ENCODE measurements at places on chromosomes 5 and 9. TPM values are rescaled to one million over a fixed set of nuclear protein-coding genes. Genes with fewer than 3 reads are reported as not detected.

- DNase-seq, result no peak
- peaks cover 8% of the 10 kb centered on the region for H3K4me1 ChIP-seq
- H3K4me3 ChIP-seq, result no peak overlapping the region
- no peak overlapping the region for H3K27ac ChIP-seq
- H3K27me3 ChIP-seq, result no peaks in the 10 kb centered on the region
These were observed 412.1 kb downstream of the TMEM38B start for GRCh38 chr9:106106396-106106795.

- H3K4me3 ChIP-seq, result no peak overlapping the region
- no peaks in the 10 kb centered on the region for H3K27me3 ChIP-seq
- H3K4me1 ChIP-seq, result peaks cover 14% of the 10 kb centered on the region
- H3K27ac ChIP-seq, result no peak overlapping the region
- DNase-seq, result no peak
- no peaks in the 10 kb centered on the region for H3K36me3 ChIP-seq
These were observed 43.3 kb upstream of the SSBP2 start for GRCh38 chr5:81794226-81794625.

GRCh38 chr9:34311499-34312185, 17.4 kb downstream of the KIF24 start:
- H3K27ac ChIP-seq, result no peak overlapping the region
- H3K36me3 ChIP-seq, result no peaks in the 10 kb centered on the region
- peaks cover 9% of the 10 kb centered on the region for H3K4me1 ChIP-seq
- H3K4me3 ChIP-seq, result no peak overlapping the region
- no peak for DNase-seq
- no peaks in the 10 kb centered on the region for H3K27me3 ChIP-seq

DNA sequence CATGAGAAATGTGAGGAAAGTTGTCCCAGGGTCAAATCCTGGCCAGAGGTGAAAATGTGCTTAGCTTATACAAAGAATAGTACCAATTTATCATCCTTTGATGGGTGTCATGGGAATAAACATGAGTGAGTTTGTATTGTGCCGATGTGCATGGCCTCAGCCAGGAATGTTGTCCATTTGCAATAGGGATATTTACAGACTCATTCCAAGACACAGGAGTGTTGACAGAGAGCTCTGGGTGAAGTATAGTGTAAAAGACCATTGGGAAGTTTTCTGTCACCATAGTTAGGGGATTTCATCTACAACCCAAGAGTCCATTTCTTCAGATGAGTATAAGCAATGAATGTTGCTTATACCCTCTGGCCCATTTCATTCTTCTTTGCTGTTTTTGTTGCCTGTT, 160.1 kb downstream of the DMAC1 start:
- no peaks in the 10 kb centered on the region for H3K4me1 ChIP-seq
- DNase-seq, result no peak
- H3K27ac ChIP-seq, result no peak overlapping the region
- H3K27me3 ChIP-seq, result no peaks in the 10 kb centered on the region

DNA sequence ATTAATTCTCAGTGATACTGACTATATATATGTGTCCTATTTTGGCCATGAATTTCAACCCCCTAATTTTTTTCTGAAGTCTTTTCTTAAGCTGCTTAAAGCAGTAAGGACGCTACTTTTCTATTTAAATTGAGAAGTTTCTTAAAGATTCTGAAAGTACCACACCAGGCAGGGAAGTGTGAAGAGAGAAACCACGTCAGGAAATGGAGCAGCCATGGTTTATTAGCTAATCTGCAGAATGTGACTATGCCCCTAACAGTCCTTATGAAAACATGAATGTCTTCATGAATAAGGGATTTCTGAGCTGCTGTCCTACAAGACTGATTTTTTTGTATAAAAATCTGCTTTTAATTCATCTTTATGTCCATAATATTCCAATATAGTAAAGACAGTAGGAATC, 1724.3 kb upstream of the C9orf72 start:
- H3K27me3 ChIP-seq, result no peaks in the 10 kb centered on the region
- no peak overlapping the region for H3K4me3 ChIP-seq
- H3K27ac ChIP-seq, result no peak overlapping the region
- no peaks in the 10 kb centered on the region for H3K4me1 ChIP-seq

- no peak overlapping the region for H3K27ac ChIP-seq
- H3K36me3 ChIP-seq, result no peaks in the 10 kb centered on the region
- no peaks in the 10 kb centered on the region for H3K27me3 ChIP-seq
- no peaks in the 10 kb centered on the region for H3K4me1 ChIP-seq
These were observed 138.9 kb upstream of the KLF4 start for GRCh38 chr9:107628444-107628843.

- peaks cover 36% of the 10 kb centered on the region for H3K36me3 ChIP-seq
- no peak overlapping the region for H3K4me3 ChIP-seq
- DNase-seq, result peak; percentile 45
- no peaks in the 10 kb centered on the region for H3K27me3 ChIP-seq
- no peaks in the 10 kb centered on the region for H3K4me1 ChIP-seq
These were observed 29.7 kb downstream of the TEX10 start for GRCh38 chr9:100322954-100323536.

GRCh38 chr5:127518319-127518621, 830 bp downstream of the PRRC1 start:
- DNase-seq, result no peak
- no peaks in the 10 kb centered on the region for H3K36me3 ChIP-seq
- H3K27ac ChIP-seq, result no peak overlapping the region
- peaks cover 16% of the 10 kb centered on the region for H3K4me1 ChIP-seq

DNA sequence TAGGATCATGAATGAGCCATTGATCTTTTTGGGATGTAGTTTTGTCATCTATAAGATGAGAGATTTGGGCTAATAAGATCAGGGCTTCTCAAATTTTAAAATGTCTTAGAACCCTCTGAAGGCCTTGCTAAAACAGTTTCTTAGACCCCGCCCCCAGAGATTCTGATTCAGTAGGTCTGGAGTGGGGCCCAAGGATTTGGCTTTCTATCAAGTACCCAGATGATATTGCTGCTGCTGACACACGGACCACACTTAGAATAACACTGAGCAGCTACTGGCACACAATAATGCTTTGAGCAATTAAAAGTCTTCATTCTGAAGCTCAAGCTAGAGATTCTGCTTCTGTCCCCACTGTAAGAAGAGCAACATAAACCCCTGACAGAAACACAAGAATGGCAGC, 216.7 kb downstream of the SMARCA2 start:
- no peaks in the 10 kb centered on the region for H3K27me3 ChIP-seq
- H3K27ac ChIP-seq, result no peak overlapping the region
- H3K36me3 ChIP-seq, result no peaks in the 10 kb centered on the region
- no peak for DNase-seq
- no peaks in the 10 kb centered on the region for H3K4me1 ChIP-seq
- H3K4me3 ChIP-seq, result no peak overlapping the region

GRCh38 chr5:158940977-158941376, 158.7 kb downstream of the EBF1 start:
- no peak overlapping the region for H3K27ac ChIP-seq
- H3K4me3 ChIP-seq, result no peak overlapping the region
- no peak for DNase-seq
- no peaks in the 10 kb centered on the region for H3K36me3 ChIP-seq

- peaks cover 7% of the 10 kb centered on the region for H3K4me1 ChIP-seq
- H3K27ac ChIP-seq, result no peak overlapping the region
- peak overlapping the region; percentile 19 for H3K4me3 ChIP-seq
- H3K36me3 ChIP-seq, result no peaks in the 10 kb centered on the region
These were observed 335.9 kb downstream of the MSX2 start for GRCh38 chr5:175060257-175060656.

DNA sequence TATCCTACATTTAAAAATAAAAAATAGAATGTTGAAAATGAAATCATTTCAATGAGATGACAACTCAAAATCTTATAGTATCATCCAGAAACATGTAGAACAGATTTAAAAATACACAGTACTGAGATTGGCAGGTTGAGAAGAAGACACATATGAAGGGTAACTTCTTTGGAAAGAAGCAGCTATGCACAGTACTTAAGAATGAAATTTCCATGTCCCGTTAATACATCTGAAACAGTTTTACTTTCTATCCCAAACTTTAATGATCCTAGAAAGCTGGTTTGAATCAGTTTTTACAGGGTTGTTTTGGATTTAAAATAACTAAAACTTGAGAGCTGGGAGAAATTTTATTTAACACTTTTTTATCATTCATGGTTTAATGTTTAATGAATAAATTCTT, 36.0 kb upstream of the ARRDC3 start:
- H3K27me3 ChIP-seq, result no peaks in the 10 kb centered on the region
- H3K27ac ChIP-seq, result no peak overlapping the region
- no peak for DNase-seq
- H3K4me1 ChIP-seq, result peaks cover 7% of the 10 kb centered on the region
- H3K36me3 ChIP-seq, result no peaks in the 10 kb centered on the region

DNA sequence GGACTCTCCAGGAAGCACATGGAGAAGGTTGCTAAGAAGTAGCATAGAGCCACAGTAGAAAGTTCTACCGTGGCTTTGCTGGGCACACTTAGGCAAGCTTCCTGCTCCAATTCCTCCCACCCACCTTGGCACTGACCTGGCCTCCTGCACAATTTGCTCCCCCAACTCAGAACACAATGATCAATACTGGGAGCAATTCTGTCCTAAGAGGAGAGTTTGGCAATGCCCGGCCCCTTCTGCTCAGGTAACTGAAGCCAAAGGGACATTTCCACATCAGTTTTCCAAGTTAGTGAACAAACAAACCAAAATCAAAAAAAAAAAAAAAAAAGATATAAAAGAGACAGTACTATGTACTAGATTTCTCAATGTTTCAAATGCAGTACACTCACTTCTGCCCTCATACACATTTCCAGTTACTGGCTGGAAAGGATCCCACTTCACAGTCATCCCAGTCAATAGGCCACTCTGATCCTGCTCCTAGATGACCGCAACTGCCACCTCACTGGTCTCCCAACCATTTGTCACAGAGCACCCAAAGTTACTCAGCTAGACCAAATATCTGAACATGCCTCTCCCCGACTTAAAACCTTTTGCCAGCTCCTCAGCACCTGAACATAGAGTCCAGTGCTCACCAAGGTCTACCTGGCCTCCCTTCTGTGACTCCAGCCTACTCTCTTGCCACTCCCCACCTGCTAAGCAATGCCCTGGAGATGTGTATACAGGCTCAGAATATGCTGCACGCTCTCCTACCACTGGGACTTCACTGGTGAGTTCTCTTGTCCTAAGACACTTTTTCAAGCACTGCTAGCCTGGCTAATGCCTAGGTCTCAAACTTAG, 21.3 kb downstream of the ABCA1 start:
- H3K4me1 ChIP-seq, result peaks cover 33% of the 10 kb centered on the region
- no peak overlapping the region for H3K27ac ChIP-seq
- H3K36me3 ChIP-seq, result no peaks in the 10 kb centered on the region
- no peak overlapping the region for H3K4me3 ChIP-seq

GRCh38 chr5:165913059-165913458, 2378.4 kb upstream of the WWC1 start:
- DNase-seq, result no peak
- no peaks in the 10 kb centered on the region for H3K36me3 ChIP-seq
- no peaks in the 10 kb centered on the region for H3K4me1 ChIP-seq

DNA sequence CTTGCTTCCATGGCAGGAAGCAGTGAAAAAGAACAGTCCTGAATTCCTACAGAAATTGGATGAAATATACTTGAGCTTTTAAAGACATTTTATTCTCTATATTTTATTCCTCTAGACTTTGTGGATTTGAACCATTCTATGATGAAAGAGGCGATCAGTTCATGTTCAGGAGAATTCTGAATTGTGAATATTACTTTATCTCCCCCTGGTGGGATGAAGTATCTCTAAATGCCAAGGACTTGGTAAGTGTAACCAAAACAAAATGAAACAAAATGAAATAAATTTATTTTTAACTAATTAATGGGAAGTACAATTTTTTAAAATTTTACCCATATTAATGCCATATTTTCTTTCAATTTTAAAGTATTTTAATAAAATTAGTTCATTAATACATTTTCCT, 34.1 kb downstream of the STARD4 start:
- no peak for DNase-seq
- H3K27ac ChIP-seq, result no peak overlapping the region
- H3K4me3 ChIP-seq, result no peak overlapping the region
- no peaks in the 10 kb centered on the region for H3K36me3 ChIP-seq

DNA sequence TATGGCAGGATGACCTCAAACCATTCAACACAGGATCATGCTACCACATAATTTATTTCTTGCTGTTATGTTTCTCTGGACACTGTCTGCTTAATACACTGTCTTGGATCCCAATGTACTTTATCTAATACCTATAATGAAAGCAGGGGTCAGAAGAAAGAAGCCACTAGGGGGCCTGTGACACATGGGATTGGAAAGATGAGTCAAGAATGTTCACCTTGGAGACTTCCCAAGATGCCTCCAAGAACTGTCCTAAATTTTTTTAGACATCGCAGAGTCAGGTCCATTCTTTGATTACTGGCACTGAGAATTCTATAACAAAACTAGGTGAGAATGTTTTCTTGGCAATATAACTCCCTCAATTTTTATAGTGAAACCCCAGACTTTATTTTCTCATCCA, 305.8 kb upstream of the SMARCA2 start:
- no peaks in the 10 kb centered on the region for H3K4me1 ChIP-seq
- no peak overlapping the region for H3K27ac ChIP-seq
- no peaks in the 10 kb centered on the region for H3K36me3 ChIP-seq

DNA sequence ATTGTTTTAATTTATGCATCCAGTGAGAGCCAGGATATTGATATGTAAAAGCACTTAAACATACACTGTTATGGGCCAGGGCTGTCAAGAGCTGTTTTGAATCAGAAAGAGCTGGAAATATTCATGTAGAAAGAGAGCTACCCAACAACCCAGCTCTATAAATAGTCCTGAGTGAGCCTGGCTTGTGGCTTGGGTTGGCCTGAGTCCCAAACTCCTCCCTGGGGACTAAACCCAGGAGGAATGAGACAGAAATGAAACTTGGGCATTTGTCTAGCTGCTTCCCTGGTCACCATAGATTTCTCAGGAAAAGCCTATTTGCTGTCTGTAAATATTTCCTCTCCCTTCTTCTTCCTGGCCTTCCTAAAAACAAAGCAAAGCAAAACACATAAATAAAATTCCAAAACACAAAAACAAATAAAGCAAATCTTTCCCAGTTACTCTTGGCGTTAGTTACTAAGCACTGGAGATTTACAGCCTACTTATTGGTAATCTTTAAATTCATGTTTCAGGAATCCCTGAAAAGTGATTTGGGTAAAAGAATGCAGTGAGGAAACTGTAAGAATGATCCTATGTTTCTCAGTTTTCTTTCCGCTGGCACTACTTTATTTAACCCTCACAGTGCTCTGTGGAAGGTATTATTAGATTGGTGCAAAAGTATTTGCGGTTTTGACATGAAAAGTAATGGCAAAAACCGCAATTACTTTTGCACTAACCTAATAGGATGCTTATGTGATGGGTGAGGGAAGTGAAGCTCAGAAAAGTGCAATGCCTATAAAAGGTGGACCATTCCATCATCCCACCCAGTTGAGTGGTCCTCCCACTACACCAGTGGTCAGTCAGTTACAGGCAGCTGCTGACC, 111.8 kb downstream of the CARTPT start:
- no peak overlapping the region for H3K4me3 ChIP-seq
- H3K27me3 ChIP-seq, result no peaks in the 10 kb centered on the region
- H3K27ac ChIP-seq, result no peak overlapping the region
- H3K4me1 ChIP-seq, result no peaks in the 10 kb centered on the region
- no peak for DNase-seq

Gene SRP19
- total RNA-seq, result 174 TPM

Gene C1QTNF2
- 0.06 TPM for total RNA-seq

Gene GLDC
- total RNA-seq, result 100 TPM

Gene EGFLAM
- 0.15 TPM for total RNA-seq

Gene DRD1
- not detected for total RNA-seq

Gene PTRH1
- 1.3 TPM for total RNA-seq

All from neural progenitor cell (in vitro differentiated cells).